ENCODE measurements at places on chromosomes 7 and 10.

- H3K4me1 ChIP-seq: no peaks in the 10 kb centered on the region
- no peaks in the 10 kb centered on the region for H3K36me3 ChIP-seq
- H3K27me3 ChIP-seq: no peaks in the 10 kb centered on the region
- DNase-seq: no peak
- H3K4me3 ChIP-seq: no peak overlapping the region
Measured at GRCh38 chr10:111716032-111716431, 467.5 kb downstream of the GPAM start.

GRCh38 chr10:5078547-5079180, 15.6 kb upstream of the AKR1C3 start:
- H3K27me3 ChIP-seq: no peaks in the 10 kb centered on the region
- no peaks in the 10 kb centered on the region for H3K36me3 ChIP-seq
- peaks cover 2% of the 10 kb centered on the region for H3K4me1 ChIP-seq
- H3K4me3 ChIP-seq: no peak overlapping the region
- no peak for DNase-seq

DNA sequence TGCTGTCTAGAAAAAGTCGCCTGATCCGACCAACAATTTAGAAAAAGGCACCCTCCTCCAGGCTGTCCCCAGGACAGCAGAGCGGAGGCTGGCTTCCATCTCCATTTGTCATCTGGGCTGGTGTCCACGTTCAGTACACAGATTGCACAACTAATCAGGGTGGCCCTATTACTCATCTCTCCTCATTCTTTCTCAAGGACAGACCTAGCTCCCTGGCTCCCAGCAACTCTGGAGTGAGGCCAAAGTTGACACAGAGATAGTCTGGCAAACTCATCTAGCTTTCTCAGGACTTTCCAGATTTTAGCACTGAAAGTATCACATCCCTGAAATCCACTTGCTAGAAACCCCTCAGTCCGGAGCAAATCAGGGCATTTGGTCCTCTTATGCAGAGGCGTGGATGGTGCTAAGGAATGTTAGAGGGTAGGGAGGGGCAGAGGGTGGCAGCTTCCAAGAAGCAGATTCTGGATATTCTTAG, 75.1 kb downstream of the DNAH11 start:
- H3K27ac ChIP-seq: no peak overlapping the region
- no peaks in the 10 kb centered on the region for H3K27me3 ChIP-seq
- DNase-seq: no peak
- H3K4me3 ChIP-seq: no peak overlapping the region
- no peaks in the 10 kb centered on the region for H3K4me1 ChIP-seq

GRCh38 chr7:77783545-77783944, 14.7 kb downstream of the TMEM60 start:
- DNase-seq: no peak
- H3K27ac ChIP-seq: no peak overlapping the region
- no peak overlapping the region for H3K4me3 ChIP-seq
- no peaks in the 10 kb centered on the region for H3K4me1 ChIP-seq

- H3K4me1 ChIP-seq: peaks cover 31% of the 10 kb centered on the region
- H3K4me3 ChIP-seq: no peak overlapping the region
- DNase-seq: peak; percentile 86
- no peak overlapping the region for H3K27ac ChIP-seq
- H3K36me3 ChIP-seq: no peaks in the 10 kb centered on the region
- H3K27me3 ChIP-seq: no peaks in the 10 kb centered on the region
Measured at GRCh38 chr10:77591238-77591880, 46.2 kb downstream of the KCNMA1 start.

DNA sequence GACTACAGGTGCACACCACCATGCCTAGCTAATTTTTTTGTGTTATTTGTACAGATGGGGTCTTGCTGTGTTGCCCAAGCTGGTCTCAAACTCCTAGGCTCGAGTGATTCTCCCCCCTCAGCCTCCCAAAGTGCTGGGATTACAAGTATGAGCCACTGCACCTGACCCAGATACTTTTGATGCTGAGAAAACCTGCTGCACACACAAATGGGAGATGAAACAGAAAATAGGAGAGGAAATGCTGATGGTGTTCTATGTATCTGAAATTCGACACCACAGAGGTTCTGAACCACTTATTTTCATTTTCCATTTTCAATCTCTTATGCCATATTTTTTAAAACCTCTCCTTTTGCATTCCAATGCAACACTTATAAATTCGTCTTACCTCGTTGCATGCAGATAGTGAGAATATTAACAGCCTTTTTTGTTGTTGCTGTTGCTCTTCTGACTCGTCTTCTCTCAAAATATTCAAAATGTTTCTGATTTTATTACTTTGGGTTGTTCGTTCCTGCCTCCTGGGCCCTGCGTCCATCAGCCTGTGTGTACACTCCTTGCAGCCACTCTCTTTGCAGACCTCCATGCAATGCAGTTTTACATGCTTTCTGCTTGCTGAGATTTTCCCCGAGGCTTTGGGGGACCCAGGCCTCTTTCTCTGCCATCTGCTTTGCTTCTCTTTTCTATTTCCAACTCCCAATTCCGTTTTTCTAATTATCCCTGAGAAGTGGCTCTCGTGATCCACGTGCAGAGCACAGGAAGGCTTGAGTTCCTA, 556.1 kb downstream of the GALNT17 start:
- no peaks in the 10 kb centered on the region for H3K4me1 ChIP-seq
- no peak overlapping the region for H3K4me3 ChIP-seq
- no peaks in the 10 kb centered on the region for H3K27me3 ChIP-seq
- no peaks in the 10 kb centered on the region for H3K36me3 ChIP-seq

GRCh38 chr7:124208173-124208572, 175.3 kb upstream of the TMEM229A start:
- H3K27me3 ChIP-seq: no peaks in the 10 kb centered on the region
- no peaks in the 10 kb centered on the region for H3K36me3 ChIP-seq
- no peak for DNase-seq
- H3K27ac ChIP-seq: no peak overlapping the region

DNA sequence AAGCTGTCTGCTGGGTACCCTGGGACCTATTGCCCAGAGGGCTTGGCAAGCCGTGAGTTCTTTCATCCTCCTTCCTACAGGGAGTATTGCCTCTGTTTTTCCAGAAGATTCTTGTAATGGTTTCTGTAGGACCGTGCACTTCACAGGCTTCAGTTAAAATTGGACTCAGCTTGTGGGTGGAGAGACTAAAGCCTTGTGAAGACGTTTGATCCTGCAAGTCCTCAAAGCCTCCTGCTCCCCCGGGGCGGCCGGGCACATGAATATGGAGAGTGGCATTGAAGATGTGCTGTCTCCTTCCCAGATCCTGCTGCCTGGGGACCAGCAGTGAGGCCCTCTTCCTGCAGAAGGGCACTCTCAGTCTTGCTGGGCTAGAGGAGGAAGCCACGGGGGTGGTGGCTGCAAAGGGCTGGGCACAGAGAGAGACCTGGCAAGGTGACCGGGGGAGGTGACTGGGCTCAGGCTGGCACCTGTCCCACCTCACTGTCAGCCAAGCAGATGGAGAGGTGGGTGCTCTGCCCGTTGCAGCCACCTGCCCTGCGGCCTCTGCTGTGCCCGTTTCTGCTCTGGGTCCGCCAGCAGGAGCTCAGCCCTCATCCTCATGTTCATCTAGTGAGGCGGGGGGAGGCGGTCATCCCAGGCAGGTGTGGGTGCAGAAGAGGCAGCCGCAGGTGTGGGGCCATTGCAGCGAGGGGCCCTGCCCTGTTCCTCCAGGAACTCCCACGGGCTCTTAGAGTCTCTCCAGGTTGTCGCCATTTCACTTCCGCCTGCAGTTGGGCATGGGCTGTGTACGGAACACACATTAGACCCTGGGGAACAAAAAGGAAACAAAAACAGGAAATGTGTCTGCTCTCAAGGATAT, 55.7 kb downstream of the TMEM209 start:
- H3K36me3 ChIP-seq: no peaks in the 10 kb centered on the region
- no peak overlapping the region for H3K27ac ChIP-seq
- H3K4me3 ChIP-seq: no peak overlapping the region
- peak; percentile 55 for DNase-seq
- H3K27me3 ChIP-seq: no peaks in the 10 kb centered on the region
- peaks cover 26% of the 10 kb centered on the region for H3K4me1 ChIP-seq
